NCI-H187 treated with DMSO at 0.1 percent for 48 hours (cell line): ENCODE measurements at places on chromosomes 7 and 10.

DNA sequence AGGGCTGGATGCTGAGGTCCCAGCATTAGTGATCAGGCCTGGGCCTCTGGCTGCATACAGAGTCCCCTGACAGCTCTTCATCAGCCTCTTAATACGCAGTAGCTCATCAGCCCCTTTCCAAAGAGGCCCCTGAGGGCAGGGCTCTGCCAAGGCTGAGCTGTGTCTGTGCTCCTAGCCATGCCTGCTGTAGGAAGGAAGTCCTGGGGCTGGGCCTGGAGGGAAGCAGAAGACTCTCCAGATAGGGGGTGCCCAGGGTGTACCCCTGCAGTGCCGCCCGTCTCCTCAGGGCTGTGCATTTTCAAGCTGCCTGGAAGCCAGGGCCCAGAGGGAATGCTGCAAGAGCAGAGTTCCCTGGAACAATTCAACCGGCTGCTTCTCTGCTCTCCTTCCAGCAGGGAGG lies 7.3 kb upstream of the RET start:
- DNase-seq = no peak

- DNase-seq = no peak
Observed at GRCh38 chr10:23439452-23439960, 631 bp downstream of the OTUD1 start.

GRCh38 chr10:1266033-1266802 lies 210.0 kb downstream of the WDR37 start:
- no peak for DNase-seq

GRCh38 chr10:58985216-58985615 lies 191.2 kb upstream of the PHYHIPL start:
- DNase-seq = no peak

DNA sequence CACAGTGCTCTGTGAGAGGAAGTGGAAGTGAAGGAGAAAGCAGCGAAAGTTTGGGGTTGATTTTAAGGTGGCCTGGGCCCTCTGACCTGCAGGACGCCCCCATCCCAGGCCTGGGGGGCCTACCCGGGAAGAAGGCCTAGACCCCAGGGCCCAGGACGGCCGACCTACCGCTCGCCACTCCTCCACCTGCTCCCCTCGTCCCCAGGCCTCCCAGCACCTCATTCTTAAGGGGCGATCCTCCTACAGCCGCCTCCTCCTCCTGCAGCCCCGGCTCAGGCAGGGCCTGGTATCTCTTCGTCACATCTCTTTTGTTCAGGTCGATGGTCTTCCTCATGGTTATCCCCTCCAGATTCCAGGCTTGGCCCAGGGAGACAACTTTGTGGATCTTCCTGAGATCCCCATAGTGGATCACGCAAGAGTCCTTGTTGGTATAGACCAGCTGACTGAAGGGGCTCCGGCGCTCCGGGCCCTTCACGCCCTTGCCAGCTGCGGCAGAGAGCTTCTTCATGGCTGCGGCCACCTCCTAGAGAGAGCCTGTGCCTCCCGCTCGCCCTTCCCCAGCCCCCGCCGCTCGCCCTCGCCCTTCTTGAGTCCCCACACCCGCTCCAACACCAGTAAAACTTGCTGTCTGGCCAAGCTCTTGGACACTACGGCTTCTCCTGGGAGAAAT lies 117.5 kb downstream of the OR13A1 start:
- no peak for DNase-seq
